ENCODE measurements at places on chromosomes 5 and 9.
A peak's percentile ranks its signal among the peaks of the same experiment; 100 is the strongest.

DNA sequence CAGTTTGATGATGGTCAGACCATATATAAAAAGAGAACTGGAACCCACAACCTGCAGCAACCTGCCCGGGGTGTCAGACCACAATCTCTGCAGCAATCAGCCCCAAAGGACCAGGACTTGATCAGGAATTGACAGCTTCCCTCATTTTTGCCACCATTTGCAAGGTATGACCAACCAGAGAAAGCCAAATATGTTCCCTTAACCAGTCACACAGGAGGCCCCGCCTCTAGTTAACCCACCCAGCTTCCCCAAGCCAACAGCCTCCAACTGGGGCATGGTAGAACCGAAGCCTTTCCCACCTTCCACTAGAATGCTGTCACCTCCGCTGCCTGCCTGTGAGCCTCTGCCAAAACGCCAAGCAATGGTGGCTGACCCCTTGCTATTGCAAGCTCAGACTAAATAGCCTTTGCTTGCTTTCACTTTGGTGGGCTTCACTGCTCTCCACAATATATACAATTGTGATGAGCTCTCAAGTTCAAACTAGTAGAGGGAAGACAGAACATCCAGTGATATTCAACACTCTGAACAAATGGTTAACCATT, 86.3 kb downstream of the AK8 start:
- no peak for DNase-seq

DNA sequence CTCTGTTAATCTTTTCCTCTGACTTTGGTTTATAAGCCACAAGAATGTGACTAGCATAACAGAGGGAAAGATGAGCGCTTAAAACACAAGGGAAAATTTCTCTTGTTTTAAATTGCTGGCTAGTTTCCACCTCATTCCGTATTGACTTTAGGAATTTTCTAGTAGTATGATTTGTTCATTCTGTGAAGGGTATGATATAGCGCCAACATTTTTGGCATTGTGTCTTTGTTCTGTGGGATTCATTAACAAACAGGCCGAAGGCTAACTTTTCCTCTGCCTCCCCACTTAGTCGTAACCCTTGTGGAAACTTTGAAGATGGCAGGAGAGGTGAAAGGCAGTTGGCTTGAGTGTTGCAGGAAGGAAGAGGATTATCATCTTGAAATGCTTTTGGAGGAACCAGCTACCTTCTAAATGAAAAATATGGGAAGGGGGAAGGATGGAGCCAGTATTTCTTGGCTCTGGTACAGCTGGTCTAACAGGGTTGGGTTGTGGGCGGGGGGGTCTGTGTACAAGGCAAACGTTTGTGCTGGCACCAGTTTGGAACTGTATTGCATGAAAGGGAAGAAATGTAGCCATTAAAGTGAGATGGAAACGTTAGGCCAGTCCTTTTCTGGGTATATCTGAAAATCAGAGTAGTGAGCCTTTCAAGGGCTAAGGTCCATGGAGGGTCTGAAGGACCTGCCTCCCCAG, 21.5 kb upstream of the DMRT2 start:
- no peak for DNase-seq

- peak; percentile 39 for DNase-seq
Measured at GRCh38 chr5:123813937-123814624, 302.1 kb downstream of the CSNK1G3 start.

DNA sequence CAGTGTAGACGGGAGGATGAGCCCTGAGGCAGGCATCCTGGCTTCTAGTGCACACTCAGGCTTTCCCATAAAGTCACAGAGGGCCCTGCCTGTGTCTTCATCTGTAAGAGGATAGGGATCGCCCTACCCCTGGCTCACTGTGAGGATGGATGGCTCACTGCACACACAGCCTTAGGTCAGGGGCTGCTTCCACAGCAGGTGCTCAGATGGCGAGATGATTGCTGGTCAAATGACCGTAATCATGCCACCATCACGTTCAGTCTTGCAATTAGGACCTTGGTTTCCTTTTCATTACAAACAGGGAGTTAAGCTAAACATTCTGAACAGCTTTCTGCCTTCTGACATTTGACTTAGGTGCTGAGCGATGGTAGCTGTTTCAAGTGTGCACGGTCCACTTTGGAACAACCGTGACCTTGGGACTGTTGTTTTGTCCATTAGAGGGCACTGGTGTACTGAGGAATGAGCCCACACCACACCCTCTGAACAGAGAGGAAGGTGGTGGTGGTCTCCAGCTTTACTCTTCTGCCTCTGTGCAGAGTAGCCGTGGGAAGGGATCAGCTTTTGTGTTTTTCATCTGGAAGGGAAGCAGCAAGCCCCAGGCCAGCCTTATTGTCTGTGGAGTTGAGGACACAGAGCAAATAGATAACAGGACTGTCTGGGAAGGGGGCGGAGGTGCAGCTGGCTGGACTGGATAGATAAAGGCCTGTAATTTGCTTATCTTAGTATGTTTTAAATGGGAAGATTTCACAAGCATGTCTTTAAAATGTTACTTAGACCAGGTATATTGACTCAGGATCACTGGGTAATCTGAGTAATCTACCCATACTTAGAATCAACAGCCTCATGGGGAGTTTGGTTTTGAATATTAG, 183.1 kb downstream of the TRIO start:
- no peak for DNase-seq

GRCh38 chr9:113361304-113362018, 12.1 kb downstream of the BSPRY start:
- peak; percentile 61 for DNase-seq

DNA sequence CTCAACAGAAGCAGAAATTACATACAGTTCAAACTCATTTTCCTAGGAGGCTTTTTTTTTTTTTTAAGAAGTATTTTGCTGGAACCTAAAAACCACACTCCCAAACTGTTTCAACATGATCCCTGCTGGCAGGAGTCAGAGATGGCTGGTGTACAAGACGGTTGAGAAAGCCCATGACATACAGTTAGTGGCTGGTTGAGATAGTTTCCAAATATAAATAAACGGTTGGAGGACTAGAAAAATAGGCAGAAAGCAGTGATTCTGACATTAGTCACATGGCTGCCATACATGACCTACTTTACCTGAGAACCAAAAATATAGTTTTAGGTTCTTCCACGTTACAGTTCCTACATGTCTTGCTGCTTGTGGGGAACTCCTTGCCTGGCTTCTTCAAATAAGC, 31.7 kb upstream of the BASP1 start:
- peak; percentile 96 for DNase-seq

GRCh38 chr9:30677221-30677620, 1707.2 kb upstream of the ACO1 start:
- DNase-seq: no peak

- DNase-seq: peak; percentile 45
Measured at GRCh38 chr5:58849921-58850667, 267.2 kb downstream of the RAB3C start.

GRCh38 chr9:137685035-137685740, 66.4 kb downstream of the EHMT1 start:
- DNase-seq: no peak

DNA sequence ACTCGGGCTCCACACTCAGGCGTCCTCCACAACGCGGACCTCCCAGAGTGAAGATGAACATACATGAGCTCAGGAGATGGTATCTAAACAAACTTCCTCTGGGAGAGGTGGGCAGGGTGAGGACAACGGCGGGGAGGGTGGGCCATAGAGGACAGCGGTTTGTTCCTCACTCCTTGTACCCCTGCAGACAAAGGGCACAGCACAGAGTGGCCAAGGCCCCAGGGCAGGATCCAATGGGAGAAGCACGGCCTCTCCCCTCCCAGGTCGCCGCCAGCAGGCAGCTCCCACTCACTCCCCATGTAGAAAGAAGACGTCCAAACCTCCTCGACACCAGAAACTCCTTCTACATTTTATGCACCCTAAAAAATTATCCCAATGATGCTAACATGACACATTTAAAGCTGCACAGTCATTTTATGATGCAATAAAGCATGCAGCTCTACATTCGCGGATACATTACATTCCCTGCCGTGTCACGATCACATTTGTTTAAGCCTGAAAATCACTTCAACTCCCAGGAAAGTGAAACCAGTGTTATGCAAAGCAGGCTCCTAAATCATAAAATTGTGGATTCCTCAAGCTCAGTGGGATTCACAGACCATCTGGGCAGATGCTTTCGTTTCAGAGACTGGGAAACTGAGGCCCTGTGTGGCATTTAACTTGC, 87.5 kb upstream of the SARDH start:
- peak; percentile 82 for DNase-seq

GRCh38 chr9:134260801-134261200, 65.5 kb upstream of the RXRA start:
- no peak for DNase-seq

GRCh38 chr5:31579558-31579957, 47.5 kb downstream of the C5orf22 start:
- no peak for DNase-seq

GRCh38 chr9:94553029-94553938, 1.6 kb upstream of the PCAT7 start:
- DNase-seq: no peak

GRCh38 chr5:75078027-75078426, 25.7 kb upstream of the GCNT4 start:
- DNase-seq: no peak

DNA sequence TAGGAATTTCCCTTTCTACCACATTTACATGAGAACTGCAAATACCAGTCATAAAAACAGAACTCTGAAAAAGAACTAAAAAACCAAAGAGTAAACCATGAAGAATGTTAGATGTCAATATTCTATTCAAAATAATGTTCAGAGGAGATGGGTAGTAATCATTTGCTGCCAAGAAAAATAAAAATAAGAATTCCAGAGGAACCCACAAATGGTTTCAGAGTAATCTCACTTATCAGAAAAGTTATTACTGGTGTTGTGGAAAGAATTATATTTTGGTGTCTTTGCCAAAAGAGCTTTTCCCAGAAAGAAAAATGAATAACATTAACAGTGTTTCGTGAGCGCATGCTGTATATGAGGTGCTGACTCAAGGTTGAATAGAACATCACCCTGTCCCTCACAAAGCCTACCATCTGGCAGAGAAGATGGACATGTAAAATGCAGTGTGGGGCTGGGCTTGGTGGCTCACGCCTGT, 35.6 kb downstream of the GPR21 start:
- peak; percentile 96 for DNase-seq

DNA sequence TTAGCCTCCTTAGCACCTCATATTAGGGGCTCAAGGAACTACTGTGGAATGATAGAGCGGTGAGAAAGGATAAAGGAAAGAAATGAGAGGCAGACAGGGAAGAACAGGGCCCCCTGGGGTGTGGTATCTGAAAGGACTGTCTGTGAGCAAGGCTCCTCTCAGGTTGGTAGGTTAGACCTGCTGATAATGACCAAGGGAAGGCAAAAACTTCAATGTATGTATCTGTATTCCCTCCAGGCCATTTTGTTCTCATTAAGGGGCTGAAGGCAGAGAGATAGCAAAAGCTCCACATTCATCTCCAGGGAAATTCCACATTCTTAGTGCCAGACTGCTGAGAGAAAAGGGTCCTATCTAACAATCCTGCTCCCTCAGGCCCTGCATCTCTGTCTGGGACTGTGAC, 28.6 kb downstream of the TRIM32 start:
- DNase-seq: no peak

- DNase-seq: no peak
Measured at GRCh38 chr9:116423149-116423548, 264.0 kb upstream of the TRIM32 start.

DNA sequence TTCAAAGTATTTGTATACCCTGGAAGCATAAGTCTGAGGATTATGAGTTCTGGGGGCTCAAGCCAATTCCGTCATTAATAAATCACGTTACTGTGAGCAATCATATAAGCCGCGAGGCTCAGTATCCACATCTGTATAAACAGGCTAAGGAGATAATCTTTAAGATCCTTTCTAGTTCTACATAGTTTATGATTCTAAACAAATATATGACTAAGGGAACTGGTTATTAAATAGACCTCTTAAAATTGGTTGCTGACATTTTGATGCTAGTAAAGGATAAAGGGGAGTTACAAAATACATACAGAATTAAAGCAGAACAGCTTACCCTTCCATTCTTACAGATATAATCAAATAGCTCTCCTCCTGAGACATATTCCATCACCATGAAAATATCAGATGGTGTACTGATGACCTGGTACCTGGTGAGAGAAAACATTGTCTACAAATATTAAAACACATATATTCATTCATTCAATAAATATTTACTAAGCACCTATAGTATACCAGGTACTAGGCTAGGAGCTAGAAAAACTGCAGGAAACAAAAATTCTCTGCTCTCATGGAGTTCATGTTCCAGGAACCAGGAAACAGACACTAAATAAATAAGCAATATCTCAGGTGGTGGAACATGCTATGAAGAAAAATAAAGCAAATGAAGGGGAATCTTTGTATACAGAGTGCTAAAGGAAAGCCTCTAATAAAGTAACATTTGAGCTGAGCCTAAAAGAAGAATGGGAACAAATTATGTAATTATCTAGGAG, 19.5 kb upstream of the TTC33 start:
- DNase-seq: no peak

GRCh38 chr5:138503487-138504270, 38.4 kb downstream of the EGR1 start:
- peak; percentile 64 for DNase-seq

DNA sequence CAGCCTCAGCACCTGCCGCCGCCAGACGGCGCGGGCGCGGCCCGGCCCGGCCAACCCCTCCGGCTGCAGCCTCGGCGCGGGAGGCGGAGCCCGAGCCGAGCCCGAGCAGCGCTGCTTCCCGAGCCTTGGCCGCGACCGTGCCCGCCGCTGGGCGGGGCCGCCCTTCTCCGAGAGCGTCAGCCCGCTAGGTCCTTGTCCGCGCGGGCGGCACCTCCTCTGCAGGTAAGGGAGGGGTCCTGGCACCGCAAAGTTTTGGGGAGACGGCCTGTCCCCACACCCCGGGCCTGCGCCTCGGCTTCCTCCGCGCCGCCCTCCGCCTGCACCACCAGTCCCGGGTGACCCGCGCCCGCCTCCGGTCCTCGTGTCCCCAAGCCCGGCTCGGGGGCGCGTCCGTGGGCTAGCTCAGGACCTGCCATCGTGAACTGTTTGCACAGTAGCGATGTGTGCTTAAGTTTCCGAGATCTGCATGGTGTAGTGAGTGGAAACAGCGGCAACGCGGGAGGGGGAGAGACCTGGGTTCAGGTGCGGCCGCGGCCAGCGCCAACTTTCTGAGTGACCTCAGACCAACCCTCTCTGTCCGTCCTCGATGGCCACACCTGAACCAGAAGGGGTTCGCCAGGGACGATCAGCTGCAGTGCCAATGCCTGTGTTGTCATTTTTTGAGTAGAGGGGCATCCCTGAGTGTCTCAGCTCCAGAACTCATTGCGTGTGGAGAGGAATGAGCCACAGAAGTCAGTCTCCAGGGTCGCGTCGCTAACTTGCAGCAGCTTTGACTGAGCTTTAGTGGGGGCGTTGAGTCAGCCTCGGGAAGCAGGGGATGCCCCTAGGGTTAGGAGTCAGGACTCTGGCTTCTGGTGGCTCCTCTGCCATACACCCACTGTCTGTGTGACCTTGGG, at the start of gene FRMPD1:
Gene FRMPD1, plus strand, starts transcription at position 82 of the 896 bp plus-strand sequence. CDS start 41,688 bp downstream, outside the sequence.
- DNase-seq: peak; percentile 36

GRCh38 chr9:3007326-3007725, 163.4 kb upstream of the PUM3 start:
- no peak for DNase-seq

GRCh38 chr5:145506185-145506850, 328.8 kb downstream of the PRELID2 start:
- DNase-seq: no peak
